ENCODE measurements at places on chromosomes 3 and 15. TPM values are rescaled to one million over a fixed set of nuclear protein-coding genes. Genes with fewer than 3 reads are reported as not detected.

Gene REC114
- total RNA-seq: not detected

Gene NUP210
- 0.30 TPM for total RNA-seq

Gene ISL2
- 1.8 TPM for total RNA-seq

Gene ACVR2B
- 2.4 TPM for total RNA-seq

Gene KBTBD12
- not detected for total RNA-seq

Gene TMEM40
- not detected for total RNA-seq

Gene CHST13
- not detected for total RNA-seq

Gene PDHB
- total RNA-seq: 92.1 TPM

Gene GOLGA8K
- total RNA-seq: 0.30 TPM

Gene ACKR4
- under 0.01 TPM for total RNA-seq

Gene NANOGP8
- not detected for total RNA-seq

Gene GPR149
- total RNA-seq: not detected

Gene CPN2
- not detected for total RNA-seq

Gene MUSTN1
- not detected for total RNA-seq

Gene ZBTB20
- total RNA-seq: 6.5 TPM

Gene CD200R1
- not detected for total RNA-seq

Gene ZKSCAN7
- 8.6 TPM for total RNA-seq

Gene SERPINI2
- not detected for total RNA-seq

Gene CPNE9
- total RNA-seq: not detected

Gene ZNF385D
- total RNA-seq: not detected

Gene SEMA5B
- not detected for total RNA-seq

Gene SLC22A13
- total RNA-seq: 1.6 TPM

Gene PRR23A
- total RNA-seq: not detected

Gene GOLGA8G
- under 0.01 TPM for total RNA-seq

Gene KIF15
- total RNA-seq: 5.8 TPM

Gene TGM5
- total RNA-seq: not detected

Gene CGNL1
- total RNA-seq: 1.2 TPM

Gene ABI3BP
- 53.3 TPM for total RNA-seq

Gene TRPM1
- not detected for total RNA-seq

Gene NR1I2
- not detected for total RNA-seq

Gene RPP25
- 3.6 TPM for total RNA-seq

Gene AMT
- total RNA-seq: 0.28 TPM

Gene SENP8
- total RNA-seq: 1.8 TPM

Gene ATP13A4
- 0.89 TPM for total RNA-seq

Gene SLC28A1
- total RNA-seq: not detected

Gene OTOL1
- not detected for total RNA-seq

Gene GRK7
- total RNA-seq: 0.05 TPM

Gene EHD4
- total RNA-seq: 16.3 TPM

Gene PYGO1
- 10.4 TPM for total RNA-seq

Gene THRB
- total RNA-seq: not detected

Gene SCAPER
- total RNA-seq: 8.0 TPM

Gene TMEM207
- not detected for total RNA-seq

Gene FES
- total RNA-seq: 15.4 TPM

Gene SPESP1
- total RNA-seq: 6.0 TPM

Gene AHSG
- under 0.01 TPM for total RNA-seq

Gene GRAMD2A
- total RNA-seq: 0.30 TPM
